ENCODE measurements at places on chromosomes 2 and 18. TPM values are rescaled to one million over a fixed set of nuclear protein-coding genes. Genes with fewer than 3 reads are reported as not detected.

OR6B2 gene
- total RNA-seq, result not detected

LIPG gene
- not detected for total RNA-seq

DNA sequence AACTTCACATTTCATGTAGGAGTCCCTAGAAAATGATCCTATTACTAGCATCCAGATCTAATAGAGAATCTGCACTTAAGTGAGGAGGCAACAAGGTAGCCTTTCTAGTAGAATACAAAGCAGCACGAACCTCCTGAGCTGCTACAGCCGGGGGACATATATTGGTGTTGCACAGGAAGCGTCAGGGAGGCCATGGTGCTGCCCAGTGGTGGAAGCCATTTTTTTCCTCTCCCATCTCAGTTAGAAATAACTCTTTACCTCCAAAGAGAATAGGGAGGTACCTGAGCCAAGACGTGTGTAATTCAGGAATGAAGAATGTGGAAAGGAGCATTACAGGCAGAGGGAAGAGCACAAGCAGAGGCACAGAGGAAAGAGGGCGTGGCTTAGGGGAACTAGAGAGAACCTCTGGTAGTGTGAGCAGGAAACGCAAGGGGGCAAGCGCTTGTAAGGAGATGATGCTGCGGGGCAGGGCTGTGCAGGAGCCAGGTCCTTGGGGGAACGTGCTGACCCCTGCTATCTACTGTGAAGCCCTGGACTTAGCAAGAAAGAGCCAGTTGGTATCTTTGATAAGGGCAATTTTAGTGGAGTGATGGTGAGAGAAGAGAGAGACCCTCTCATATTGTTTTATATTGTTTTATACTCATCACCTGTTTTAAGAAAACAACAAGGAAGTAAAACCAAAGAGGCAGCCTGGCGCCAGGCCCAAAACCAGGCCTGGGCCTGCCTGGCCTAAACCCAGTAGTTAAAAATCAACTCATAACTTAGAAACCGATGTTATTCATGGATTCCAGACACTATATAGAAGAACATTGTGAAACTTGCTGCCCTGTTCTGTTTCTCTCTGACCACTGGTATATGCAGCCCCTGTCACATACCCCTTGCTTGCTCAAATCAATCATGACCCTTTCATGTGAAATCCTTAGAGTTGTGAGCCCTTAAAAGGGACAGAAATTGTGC is 50.0 kb upstream of the TTC39C start:
- DNase-seq, result peak; percentile 80

DNA sequence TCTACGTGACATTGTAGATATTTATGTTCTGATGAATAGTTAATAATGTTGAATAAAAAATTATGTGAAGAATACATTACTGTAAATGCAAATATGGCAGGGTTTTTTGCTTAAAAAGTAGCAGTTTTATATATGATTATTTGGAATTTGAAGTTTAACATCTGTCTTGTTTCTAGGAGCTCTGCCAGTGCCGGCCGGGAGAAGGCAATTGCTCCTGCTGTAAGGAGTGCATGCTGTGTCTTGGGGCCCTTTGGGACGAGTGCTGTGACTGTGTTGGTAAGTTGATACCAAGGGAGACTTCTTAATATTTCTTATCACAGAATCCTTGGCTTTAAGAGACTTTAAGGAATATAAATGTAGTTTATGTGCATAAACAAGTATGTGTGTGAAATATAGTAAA is 25.2 kb downstream of the TWSG1 start:
- no peak for DNase-seq

DNA sequence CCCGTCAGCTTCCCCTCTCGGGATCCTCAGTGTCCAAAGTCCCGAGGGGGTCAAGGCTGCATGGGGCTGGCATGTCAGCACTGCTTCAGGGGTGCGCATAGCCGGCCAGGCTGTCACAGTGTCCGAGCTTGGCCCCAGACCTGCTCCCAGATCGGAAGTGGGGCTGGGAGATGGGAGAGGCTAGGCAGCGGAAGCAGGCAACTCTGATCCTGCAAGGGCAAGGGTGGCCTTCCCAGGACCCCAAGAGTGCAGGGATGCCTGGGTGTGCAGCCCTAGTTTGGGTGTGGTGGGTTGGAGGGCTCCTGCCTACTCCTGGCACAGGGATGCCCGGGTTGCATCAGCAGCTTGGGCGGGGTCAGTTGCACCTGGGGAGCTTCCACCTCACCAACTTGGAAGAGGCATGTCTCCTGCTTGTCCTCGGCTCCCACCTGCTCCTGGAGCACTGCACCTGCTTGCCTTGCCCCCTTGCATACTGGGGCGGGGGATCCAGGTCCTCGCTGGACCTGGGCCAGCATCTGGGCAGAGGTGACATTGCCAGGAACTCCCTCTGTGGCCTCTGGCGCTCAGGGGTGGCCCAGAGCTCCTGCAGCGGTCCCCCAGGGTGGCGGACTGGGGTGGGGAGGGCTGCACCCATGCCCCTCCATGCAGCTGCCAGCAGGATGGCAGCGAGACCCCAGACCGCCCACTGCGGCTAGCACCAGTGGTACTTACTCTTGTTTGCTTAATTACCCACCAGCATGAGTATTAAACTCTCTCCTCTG is 41.3 kb downstream of the CBLN2 start:
- no peak for DNase-seq

- DNase-seq, result no peak
Measured at GRCh38 chr18:52766002-52766545, 426.1 kb downstream of the DCC start.

- DNase-seq, result peak; percentile 42
Measured at GRCh38 chr2:12293874-12294273, 422.9 kb upstream of the TRIB2 start.

DNA sequence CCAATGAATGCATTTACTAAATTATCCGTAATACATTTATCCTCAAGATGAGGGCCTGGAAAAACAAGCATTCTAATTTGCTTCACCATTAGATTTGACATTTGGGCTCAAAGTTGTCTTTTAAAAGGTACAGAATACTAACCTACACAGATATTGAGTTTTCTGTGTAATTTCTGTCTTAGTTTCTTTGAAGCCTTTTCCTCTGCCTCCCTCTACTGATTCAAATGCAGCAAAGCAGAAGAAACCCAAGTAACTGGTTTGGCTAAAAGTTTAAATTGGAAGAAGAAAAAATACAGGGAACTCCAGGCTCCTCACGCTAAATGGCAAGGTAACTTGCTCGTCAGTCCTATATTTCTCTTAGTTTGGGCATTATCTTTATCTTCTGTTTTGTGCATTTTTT is 53.3 kb upstream of the SLC5A7 start:
- DNase-seq, result no peak

Measured in activated CD8-positive, alpha-beta T cell treated with anti-CD3 and anti-CD28 coated beads, Interleukin-2, amount 10 ng/mL, durations not matched to agents 7 days and 5 days (primary cell).